ENCODE measurements at places on chromosomes 13 and 19.
A peak's percentile ranks its signal among the peaks of the same experiment; 100 is the strongest.

- DNase-seq, result no peak
Observed at GRCh38 chr19:1045247-1045603, 5.3 kb downstream of the ABCA7 start.

GRCh38 chr13:114110091-114110829 lies 22.2 kb downstream of the RASA3 start:
- DNase-seq, result no peak

DNA sequence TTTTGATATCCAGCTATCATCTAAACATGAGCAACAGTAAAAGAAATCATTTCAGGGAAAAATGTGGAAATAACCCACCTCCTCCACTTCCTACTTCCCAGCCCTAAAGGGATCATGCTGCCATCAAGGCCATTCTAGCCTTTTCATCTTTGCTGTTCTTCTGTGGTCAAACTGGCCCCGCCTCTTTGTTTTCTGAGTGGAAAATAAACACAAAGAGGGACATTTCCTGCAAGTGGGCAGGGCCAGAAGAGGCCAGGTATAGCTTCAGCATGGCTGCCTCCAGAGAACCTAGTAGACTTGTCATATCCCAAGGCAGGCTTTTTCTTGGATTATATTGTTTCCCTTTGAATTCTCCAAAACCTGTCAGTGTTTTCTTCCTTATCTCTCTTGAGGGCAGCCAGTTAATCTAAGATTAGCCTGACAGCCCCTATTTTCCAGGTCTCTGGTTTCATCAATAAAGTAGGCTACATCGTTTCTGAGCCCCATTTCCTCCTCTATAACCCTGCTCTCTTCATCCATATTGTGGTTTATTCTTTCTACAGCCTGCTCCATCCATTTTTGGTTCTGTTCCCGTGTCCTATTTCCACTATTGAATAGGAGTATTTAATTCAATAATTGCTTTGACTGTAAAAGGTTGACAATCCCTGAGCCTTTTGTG lies 117.6 kb downstream of the GPC6 start:
- DNase-seq, result no peak

DNA sequence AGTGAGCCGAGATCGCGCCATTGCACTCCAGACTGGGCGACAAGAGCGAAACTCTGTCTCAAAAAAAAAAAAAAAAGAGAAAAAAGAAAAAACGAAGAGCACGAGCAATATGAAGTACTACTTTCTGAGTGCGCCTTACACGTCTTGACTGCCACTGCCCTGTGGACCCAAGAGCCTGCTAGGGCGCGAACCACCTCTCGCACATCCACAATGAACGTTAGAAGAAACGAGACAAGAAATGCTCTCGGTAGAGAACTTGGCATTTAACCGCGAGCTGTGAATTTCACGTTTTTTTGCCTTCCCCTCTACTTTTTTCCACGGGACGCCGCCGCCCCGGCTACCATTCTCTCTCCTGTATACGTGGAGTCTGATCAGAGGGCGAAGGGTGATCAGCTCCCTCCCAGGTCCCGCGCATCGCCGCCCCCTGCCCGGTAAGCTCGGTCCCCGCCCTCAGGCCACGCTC lies 454 bp downstream of the TIMM44 start:
- DNase-seq, result no peak

- DNase-seq, result no peak
Observed at GRCh38 chr13:66974174-66974573, 256.0 kb downstream of the PCDH9 start.

- DNase-seq, result no peak
Observed at GRCh38 chr13:93751117-93751516, 524.5 kb downstream of the GPC6 start.

- peak; percentile 98 for DNase-seq
Observed at GRCh38 chr19:38229585-38230073, 5.6 kb upstream of the DPF1 start.

GRCh38 chr13:112079696-112080095 lies 12.7 kb downstream of the SOX1 start:
- no peak for DNase-seq

- no peak for DNase-seq
Observed at GRCh38 chr13:32228330-32229041, 86.7 kb downstream of the ZAR1L start.

DNA sequence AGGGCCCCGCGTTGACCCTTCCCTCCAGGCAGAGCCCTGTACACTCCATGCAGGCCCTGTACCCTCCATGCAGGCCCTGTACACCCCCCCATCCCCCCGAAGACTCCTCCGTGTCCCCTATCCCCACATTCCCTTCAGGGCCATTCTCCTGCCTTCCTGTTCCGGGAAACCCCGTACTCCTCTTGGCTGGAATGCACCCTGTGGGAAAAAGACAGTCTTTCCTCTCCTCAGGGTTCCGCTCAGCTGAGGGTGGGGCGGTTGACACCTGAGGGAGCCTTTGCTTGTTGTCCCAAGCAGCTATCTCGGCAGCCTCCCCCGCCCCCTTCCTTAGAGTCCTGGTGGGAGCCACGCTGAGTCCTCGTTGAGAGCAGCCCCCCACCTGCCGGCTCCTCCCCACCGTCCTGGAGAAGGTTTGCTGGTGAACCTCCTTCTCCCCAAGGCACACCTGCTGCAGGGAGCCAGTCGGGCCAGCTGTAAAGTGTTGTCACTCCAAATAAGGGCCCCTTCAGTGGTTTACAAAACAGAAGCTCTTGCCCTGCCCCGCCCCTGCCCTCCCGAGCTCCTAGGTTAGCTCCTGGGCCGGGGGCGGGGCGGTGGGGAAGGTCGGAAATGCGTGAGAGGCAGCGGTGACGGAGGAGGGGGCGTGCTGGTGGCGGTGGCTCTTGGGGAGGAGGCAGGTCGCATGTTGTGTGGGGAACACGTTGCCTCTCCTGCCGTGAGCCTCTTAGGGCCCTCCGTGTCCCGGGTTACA lies 1.5 kb downstream of the GNA11 start:
- no peak for DNase-seq

DNA sequence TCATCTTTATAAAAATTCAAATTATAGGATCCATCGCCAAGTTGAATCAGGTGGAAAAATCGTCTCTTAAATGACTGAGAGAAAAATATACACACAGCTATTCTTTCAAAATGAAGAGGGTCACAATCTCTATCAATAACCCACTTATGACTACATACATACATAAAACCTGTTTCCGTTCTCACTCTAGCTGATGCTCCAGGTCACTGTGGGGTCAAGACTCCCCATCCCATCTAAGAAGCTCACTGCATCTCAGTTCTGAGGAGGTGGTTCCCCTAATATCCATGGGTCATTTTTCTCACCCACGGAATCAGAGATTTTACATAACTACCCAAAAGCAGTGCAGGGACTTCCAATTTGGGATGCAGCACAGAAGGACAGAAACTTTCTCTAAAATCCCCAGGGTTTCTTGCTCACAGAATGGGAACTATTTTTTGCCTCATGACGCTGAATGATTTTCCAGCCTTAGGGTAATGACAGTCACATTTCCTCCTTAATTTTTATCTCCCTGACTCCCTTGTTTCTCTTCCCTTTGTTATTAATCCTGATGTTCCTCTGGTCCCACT lies 56.8 kb downstream of the DOCK9 start:
- no peak for DNase-seq

DNA sequence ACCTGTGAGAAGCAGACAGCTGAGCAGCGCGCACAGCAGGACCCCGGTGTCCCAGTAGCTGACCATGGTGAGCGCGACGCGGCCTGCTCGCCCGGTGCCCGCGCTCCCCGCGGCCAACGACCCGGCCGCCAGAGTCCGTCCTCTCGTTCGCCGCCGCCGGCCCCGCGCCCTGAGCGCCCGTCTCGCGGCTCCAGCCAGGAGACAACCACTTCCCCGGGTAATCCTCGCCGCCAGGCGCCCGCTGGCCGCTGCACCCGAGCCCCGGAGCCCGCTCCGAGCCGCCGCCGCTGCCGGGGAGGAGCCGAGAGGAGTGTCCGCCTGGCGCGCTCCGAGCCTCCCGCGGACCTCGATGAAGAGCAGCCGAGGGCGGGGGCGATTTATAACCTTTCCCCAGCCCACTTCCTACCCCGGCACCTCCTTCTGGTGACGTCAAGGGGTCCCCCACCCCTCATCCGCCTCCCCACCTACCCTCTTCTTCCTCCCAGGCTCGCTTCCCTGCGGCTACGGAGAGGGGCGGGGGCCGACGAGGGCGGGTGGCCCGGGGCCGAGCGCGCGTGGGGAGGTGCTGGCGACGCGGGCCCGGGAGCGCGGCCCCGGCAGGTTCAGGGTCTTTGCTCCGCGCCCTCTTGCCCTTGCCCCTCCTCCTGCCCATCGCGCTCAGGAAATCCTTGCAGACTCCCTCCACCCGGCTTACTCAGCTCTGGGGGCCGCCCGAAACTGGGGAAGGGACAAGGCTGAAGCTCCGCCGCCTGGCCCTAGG lies at the start of gene FLT1:
TSS of gene FLT1 (minus strand) at position 351 of the 760 bp plus-strand sequence. CDS start at position 66, 285 bp downstream.
- DNase-seq, result peak; percentile 24

DNA sequence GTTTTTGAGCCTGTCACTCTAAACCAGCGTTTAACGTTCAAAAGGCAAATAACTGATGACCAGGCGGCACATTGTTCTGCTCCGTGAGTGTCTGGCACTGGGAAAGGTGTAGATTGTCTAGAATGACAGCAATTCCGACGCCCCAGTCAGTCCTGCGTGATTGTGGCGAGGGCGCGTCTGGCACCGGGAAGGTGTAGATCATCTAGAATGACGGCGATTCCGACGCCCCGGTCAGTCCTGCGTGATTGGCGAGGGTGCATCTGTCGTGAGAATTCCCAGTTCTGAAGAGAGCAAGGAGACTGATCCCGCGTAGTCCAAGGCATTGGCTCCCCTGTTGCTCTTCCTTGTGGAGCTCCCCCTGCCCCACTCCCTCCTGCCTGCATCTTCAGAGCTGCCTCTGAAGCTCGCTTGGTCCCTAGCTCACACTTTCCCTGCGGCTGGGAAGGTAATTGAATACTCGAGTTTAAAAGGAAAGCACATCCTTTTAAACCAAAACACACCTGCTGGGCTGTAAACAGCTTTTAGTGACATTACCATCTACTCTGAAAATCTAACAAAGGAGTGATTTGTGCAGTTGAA lies 26.1 kb upstream of the NDUFS7 start:
- no peak for DNase-seq

- peak; percentile 8 for DNase-seq
Observed at GRCh38 chr13:75635828-75636435, at the start of gene LMO7. Gene LMO7, plus strand, starts transcription at chr13:75636330. Its CDS starts 328 bp downstream, at chr13:75636658.
